ENCODE measurements at places on chromosomes 13 and 19.

DNA sequence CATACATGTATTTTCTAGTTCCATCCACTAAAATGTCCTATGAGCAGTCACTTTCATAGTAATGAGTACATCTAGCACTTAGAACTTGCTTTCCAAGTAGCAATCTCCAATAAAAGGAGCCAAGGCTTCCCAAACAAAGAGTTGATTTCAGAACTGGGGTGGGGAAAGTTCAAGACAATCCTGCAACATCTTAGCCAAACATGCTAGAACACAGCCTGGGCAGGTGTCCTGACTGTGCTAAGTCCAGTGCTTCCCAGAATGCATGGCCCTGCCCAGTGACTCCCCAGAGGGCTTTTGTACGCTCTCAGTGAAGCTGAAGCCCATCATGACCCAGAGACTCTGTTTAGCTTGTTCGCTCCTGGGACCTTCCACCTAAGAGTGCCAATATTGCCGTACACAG, 106.7 kb upstream of the UBAC2 start:
- no peak for DNase-seq

GRCh38 chr19:10104665-10105508, 1.3 kb upstream of the PPAN start:
- DNase-seq = no peak

DNA sequence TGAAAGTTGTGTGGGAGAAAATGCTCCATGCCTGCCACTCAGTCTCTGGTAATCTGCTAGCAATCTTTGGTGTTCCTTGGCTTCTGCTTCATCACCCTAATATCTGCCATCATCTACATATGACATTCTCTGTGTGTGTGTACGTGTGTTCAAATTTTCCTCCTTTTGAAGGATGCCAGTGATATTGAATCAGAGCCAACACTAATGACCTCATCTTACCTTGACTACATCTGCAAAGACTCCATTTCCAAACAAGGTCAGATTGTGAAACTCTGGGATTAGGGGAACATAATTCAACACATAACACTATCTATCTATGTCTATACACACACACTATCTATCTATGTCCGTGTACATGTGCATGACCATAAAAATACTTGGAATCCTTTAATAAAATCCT, 81.4 kb upstream of the IRS2 start:
- DNase-seq = no peak

DNA sequence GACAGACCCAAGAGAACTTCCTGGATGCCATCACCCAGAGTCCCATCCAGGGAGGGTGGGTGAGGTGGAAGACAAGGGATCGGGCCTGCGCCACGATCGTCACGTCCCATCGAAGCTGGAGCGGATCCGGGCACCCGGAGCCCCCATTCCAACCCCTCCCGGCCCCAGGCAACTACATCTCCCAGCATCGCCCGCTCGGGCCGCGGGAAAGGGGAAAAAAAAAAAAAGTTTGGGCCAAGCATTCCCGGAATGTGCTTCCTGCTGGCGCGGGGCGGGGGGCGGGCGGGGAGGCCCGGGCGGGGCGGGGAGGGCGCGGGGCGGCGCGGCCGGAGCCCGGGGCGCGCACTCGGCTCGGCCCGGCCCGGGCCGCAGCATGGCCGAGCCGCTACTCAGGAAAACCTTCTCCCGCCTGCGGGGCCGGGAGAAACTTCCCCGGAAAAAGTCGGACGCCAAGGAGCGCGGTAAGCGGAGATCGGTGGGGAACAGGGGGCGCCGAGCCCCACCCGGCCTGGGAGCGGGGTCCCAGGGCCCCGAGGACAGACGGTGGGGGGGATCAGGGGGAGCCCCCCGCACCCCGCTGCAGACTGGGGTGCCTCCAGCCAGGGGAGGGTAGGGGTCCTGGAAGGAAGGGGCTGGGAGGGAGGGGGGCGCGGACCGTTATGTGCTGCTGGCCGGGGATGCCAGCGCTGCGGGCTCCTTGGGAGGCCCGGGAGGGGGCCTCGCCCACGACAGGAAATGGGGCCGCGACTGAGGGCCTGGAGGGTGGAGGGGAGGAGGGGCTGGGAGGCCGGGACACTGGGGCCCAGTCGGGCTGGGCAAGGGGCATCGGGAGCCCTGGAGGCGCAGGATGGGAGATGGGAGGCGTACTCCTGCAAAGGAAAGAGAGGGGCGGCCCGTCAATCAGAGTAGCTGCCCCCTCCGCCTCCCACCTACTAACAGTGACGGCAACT, at the start of gene SYDE1:
TSS of gene SYDE1 (plus strand) at position 341 of the 950 bp plus-strand sequence. CDS start at position 374, 33 bp downstream.
- DNase-seq = no peak

- DNase-seq = peak; percentile 14
These were observed 368.0 kb upstream of the SGCG start for GRCh38 chr13:22812793-22813192.

DNA sequence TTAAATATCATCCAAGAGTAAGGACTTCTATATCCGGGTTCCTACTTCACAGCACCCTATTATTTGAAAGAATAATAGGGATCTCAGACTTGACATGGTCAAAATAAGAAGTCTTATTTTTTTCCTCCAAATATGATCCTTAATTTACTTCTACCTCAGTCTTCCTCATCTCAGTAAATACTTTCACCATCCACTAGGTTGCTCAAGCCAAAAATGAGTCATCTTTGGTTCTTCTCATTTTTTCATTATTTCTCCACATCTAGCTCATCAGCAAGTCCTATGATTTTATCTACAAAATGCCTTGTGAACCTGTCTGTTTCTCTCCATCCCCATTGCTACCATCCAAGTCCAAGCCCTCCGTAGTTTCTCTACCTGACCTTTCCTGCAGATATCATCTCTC, 121.9 kb upstream of the GJB6 start:
- no peak for DNase-seq

DNA sequence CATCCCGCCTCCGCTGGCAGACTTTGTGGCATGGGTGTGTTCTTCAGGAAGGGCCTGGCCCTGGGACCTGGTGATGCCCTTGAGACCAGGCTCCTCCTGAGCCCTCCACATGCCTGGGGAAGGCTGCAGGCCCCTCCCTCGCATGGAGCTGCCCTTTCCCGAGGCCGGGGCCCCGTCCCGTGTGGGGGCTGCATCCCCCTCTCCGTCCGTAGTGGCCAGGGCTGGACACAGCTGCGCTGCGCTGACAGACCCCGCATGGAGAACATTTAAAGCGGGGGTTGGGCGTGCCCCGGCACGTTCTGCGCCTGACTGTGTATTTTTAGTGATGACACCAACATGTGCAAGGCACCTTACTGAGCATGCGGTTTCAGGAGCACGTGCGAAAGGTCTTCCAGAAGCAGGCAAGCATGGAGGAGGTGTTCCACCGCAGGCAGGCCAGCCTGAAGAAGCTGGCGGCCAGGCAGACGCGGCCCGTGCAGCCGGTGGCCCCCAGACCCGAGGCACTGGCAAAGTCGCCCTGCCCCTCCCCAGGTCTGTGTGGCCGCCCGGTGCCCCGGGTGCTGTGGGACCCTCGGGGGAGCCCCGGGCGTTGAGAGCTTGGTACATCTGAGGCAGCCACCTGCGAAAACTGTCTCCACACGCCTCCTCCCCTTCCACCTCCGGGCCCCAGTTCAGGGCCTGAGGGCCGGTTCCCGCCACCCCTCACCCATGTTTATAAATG, 28.8 kb upstream of the F7 start:
- DNase-seq = no peak

- DNase-seq = no peak
These were observed 22.2 kb upstream of the KLF5 start for GRCh38 chr13:73036566-73036965.

DNA sequence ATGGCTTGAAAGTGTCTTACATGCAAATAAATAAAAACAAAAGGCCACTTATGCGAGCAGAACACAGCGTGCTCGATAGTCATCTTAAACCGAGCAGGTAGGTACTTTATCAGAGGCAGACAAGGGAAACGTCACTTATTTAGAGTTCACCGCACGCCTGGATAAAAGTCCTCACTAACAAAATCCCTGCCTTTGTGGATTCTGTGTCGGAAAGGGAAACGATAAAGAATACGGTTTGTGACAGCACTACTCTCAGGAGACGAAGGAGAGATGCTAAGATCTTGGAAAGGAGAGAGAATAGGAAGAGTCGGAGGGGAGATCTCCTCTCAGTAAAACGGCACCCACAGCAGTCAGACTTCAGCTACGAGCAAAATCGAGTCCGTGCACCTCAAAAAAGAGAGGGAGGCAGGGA, 581 bp downstream of the RCBTB1 start:
- DNase-seq = no peak

GRCh38 chr13:109725995-109726637, 60.3 kb downstream of the IRS2 start:
- DNase-seq = no peak

GRCh38 chr13:21511849-21512248, 52.7 kb upstream of the ZDHHC20 start:
- DNase-seq = no peak

Data from COR-L47 (cell line).